ENCODE measurements at places on chromosomes 2 and 18.

DNA sequence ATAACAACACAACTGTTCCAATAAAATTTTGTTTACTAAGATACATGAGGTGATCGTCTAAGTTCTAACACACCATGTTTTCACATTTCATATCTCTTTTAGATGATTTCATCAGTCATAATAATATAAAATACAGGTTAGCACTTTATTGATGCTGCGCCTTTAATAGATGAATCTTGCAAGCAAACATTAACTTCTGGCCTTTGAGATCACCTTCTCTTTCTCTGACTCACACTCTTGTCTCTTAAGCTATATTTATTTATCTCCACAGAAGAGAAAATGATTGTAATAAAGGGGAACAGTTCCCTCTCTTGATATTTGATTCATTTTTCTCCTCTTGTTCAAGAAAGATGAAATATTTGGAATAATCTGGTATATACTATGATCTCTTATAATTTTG, 603.3 kb upstream of the POU3F3 start:
- DNase-seq = no peak

- no peak for DNase-seq
These were observed 38.5 kb upstream of the MYO3B start for GRCh38 chr2:170139276-170139967.

DNA sequence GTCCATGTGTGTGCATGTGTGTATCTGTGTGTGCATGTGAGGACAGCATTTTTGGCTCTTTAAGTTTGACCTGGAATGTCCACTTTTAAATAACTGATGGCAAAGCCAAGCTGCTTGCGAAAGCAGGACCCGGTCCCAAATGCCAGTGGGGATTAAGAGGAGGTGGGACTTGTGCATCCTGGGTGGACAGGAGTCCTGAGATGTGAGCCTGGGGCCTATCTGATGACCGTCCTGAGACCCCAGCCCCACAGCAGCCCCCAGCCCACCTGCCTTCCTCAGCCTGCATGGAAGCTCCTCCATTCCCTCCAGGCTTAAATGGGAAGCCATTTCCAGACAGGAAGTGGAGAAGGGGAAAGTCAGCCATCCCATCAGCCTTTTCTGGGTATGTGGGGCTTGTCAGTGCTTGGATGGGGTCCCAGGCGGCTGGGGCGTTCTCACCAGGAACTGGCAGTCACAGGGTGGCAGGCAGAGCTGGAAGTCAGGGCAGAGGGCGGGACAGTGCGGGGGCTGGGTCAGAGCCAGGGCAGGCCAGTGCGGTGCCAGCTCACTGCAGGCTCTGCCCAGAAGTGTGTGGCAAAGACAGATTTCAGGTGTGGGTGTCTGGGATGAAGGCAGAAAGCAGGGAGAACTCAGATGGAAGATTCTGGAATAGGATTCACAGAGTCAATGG, 117.8 kb downstream of the ACKR3 start:
- no peak for DNase-seq

GRCh38 chr2:83224591-83225200, 1234.4 kb downstream of the SUCLG1 start:
- DNase-seq = no peak

DNA sequence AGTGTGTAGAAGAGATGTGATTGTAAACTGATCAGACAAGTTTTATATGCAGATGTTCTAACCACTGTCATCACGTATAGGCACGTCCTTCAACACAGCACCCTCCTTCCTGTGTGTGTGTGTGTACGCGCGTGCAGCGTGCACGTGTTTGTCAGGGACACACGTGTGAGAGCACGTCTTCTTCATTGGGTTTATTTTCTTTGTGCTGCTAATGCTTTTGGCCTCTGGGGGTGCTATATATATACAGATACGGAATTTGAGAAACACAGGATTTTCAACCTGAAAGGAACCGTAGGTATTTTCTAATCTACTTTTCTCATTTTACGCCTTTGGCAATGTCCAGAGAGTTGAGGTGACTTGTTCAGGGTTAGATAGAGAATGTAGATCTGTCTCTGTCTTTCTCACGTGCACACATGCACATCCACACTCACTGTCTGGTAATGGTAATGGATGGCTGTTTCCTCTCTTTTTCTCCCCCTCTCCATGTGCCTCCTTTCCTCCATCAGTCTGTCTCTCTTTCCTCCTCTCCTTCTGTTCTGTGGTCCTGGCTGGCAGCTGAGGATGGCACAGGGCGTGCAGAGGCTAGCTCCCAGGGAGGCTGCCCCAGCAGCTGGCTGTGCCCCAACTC, 13.4 kb upstream of the CELF4 start:
- DNase-seq = peak; percentile 42

DNA sequence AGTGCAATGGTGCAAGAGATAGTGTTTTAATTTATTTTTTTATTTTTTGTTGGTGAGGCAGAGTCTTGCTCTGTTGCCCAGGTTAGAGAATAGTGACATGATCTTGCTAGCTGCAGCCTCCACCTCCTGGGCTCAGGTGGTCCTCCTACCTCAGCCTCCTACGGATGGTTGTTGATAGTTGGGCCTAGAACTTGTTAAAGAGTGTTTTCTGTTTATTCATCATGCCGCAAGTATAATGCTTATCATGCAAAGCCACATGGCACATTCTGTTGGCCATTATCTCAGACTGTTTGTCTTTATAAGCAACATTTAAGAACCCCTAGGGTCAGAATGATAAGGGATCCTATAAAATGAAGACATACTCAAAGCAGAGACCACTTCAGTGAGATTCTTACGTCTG, 1.7 kb downstream of the UGGT1 start:
- DNase-seq = no peak

GRCh38 chr2:135997380-135997779, 12.0 kb upstream of the DARS1 start:
- no peak for DNase-seq

DNA sequence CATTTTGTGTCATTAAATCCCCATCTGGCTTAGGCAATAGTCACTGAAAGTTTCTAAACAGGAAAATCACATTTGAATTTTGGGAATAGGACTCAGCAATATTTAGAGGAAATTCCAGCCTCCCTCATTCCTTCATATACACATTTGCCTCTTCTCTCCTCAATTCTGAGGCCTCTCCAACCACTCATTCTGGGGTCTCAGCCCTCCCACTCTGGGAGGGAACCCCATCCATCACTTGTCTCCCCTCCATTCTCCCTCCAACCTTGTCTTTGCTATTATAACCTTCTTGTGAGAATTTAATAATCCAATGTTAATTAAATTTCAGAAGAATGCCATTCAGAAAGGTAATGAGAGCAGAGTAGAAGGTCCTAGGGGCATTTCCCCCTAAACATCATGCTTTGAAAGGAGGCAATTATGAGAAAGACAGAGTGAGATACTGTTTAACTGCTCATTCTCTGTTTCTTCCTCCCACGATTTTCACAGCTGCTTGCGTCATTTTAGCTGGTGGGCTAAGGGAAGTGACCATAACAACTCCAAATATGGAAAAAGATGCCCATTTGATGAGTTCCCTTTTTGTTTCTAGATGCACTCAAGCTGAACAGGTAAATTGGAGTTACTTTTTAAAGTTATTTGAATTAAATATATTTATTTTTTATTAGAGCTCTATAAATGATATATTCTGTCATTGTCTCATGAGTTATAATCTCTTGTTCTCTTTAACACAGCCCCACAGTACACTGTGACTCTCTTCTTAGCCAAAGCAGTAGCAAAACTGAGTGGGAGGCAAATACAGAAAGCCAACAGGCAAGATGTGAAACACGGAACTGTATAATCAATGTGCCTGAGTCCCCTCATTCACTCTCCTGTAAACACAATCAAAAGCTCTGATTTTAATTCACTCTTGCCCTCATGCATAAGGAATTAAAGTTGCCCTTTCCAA, 135.1 kb downstream of the DLGAP1 start:
- DNase-seq = no peak

DNA sequence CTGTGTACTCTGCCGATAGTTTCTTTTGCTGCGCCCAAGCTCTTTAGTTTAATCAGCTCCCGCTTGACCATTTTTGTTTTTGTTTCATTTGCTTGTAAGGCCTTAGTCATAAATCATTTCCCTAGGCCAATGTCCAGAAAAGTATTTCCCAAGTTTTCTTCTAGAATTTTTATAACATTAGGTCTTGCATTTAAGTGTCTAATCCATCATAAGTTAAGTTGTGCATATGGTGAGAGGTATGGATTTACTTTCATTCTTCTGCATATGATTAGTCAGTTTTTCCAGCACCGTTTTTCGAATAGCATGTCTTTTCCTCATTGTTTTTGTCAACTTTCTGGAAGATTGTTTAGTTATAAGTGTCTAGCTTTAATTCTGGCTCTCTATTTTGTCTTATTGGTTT, 484.8 kb upstream of the CNTNAP5 start:
- no peak for DNase-seq

DNA sequence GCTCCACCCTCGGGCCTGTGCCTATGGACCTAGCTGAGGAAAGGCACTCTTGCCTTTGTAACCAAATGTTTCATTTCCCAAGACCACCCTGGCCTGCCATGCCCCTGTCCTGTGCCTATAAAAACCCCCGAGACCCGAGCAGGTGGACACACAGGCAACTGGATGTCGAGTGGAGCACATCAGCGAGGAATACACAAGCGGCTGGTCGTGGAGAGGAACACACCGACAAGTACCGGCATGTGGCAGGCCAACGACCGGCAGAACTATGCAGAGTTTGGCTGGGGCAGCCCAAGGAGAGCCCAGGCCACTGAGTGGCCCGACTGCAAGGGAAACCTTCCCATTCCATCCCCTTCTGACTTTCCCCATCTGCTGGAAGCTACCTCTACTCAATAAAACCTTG, 1963.8 kb upstream of the CELF4 start:
- DNase-seq = no peak

DNA sequence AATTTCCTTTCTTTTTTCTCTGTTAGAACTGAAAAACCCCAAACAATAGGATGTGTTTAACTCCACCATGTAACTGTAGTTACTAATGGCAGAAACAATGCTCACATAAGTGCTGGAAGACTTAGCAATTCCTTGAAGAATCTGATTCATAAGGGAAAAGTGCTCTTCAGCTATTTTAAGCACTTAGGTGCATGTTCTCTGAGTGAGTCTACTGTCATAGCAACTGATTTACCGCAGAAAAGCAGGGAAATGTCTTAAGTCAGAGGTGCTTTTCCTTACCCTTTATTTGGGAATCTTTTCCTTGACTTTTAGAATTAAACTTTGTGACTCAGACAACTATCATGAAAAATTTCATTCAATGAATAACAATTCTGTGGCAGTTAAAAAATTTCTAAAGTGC, 65.4 kb upstream of the NABP1 start:
- DNase-seq = peak; percentile 90

GRCh38 chr2:66596256-66596655, 161.3 kb downstream of the MEIS1 start:
- peak; percentile 15 for DNase-seq

GRCh38 chr2:154855138-154855537, 156.6 kb downstream of the KCNJ3 start:
- DNase-seq = no peak

- peak; percentile 11 for DNase-seq
These were observed 21.2 kb downstream of the RTP5 start for GRCh38 chr2:241890524-241891235.

GRCh38 chr2:198097630-198098029, 293.2 kb downstream of the PLCL1 start:
- DNase-seq = no peak

DNA sequence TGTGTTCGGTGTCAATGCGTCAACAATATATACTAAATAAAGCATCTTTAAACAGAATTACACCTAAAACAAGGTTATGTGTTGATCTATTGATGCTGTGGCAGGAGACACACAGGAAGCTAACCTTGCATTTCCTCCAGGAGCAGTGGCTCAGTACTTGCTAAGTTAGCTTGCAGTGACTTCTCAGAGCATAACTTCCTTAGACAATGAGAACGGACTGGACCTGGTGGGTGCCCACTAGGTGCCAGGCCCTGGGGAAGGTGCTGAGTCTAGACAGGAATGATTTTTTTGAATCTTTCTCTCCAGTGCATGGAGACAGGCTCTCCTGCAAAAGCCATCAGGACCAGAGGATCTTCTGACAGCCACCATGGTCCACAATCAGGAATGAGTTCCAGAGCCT, 73.8 kb upstream of the MGAT4A start:
- DNase-seq = no peak

GRCh38 chr2:235160281-235160810, 208.5 kb downstream of the SH3BP4 start:
- no peak for DNase-seq

GRCh38 chr2:20091305-20091991, 40.0 kb upstream of the LAPTM4A start:
- DNase-seq = peak; percentile 86

- DNase-seq = no peak
These were observed 497.8 kb downstream of the EIPR1 start for GRCh38 chr2:2879781-2880180.

GRCh38 chr2:47129191-47129706, 25.9 kb downstream of the STPG4 start:
- no peak for DNase-seq

DNA sequence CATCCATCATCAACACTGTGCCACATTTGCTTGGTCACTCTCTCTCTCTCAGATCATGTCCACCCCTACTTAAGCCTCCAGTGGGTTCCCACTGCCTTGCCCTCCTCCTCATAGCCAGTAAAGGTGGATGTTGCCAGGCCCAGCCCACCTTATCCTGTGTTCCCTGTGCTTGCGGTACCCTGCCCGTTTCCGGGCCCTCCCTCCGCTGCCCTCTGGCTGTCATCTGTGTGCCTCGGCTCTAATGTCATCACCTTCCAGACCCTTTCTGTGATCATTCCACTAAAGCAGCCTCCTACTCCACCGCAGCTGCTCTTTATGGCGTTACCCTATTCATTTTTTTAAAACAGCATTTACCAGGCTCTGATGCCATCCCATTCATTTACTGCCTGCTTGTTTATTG, 305.7 kb upstream of the SKOR2 start:
- DNase-seq = no peak
